Stimulated activated CD4-positive, alpha-beta T cell treated with anti-CD3 and anti-CD28 coated beads, Interleukin-1b, Interleukin-23, amount 100 ng/mL, for 1 hour (primary cell): ENCODE measurements at places on chromosomes 16 and 17.
A peak's percentile ranks its signal among the peaks of the same experiment; 100 is the strongest.

DNA sequence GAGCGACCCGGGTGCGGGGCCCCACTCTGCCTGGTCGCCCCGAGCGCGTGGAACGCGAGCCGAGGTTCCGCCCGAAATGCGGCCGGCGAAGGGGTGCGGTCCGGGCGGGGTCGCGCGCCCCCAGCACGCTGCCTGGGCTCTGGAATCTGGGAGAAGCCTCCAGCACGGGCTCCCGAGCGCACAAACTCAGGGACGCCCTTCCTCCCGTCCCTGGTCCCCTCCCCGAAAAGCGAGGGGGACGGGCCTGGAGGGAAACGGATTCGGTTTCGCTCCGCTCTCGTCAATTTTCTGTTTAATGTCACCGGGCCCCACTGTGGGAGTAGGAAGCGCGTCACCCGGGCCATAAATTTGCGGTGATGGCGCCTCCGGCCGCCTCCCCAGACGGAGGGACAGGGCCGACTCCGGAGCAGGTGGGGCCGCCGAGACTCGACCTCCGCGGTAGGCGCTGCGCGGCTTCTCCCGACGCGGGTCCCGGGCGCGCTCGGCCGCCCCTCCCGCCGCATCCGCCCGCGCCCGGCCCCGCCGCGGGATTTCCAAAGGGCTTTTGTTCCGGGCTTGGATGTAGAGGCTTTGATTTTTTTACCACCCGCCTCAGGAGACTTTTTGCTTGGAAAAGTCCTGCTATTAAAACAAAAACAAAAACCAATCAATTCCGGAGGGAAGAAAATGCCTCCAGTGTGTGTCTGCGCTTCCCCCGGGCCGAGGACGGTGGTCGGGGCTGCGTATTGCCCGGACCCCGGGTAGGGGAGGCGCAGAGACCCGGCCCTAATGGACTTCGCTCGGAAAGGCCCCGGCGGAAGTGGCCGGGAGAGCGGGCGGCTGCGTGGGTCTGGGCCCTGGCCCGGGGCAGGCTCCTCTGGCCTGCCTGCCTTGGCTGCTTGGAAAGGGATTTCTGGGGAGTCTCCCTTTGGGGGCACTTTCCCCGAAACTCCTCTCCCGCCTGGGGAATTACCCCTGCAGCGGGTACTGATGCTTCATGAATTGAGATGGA, 7.9 kb upstream of the BAHCC1 start:
- peak; percentile 32 for DNase-seq

- DNase-seq: no peak
Observed at GRCh38 chr17:40538019-40538935, 27.0 kb downstream of the CCR7 start.

GRCh38 chr16:79664407-79664806, 63.9 kb upstream of the MAF start:
- DNase-seq: no peak

DNA sequence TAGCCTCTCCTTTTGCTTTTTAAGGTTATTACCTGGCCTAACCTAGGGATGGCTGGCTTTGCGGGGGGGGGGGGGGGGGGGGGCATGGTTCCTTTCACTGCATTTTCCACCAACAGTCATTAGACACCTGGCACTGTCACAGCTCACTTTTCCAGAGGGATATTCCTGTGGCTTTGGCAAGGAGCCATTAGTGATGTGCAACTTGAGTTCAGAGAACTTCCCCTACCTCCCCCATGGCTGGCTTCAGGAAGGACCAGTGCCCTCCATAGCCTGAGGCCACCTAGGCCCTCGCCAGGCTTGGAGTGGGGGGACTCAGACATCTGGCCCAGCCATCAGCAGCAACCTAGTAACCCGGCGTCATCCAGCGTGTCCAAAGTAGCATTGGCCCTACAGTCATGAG, 234.6 kb downstream of the CPPED1 start:
- DNase-seq: no peak

GRCh38 chr16:58428621-58429542, 36.6 kb downstream of the GINS3 start:
- DNase-seq: no peak

GRCh38 chr16:57591086-57591869, 37.2 kb upstream of the ADGRG1 start:
- DNase-seq: no peak

- DNase-seq: no peak
Observed at GRCh38 chr16:35140293-35140986, 1681.0 kb downstream of the TP53TG3F start.

DNA sequence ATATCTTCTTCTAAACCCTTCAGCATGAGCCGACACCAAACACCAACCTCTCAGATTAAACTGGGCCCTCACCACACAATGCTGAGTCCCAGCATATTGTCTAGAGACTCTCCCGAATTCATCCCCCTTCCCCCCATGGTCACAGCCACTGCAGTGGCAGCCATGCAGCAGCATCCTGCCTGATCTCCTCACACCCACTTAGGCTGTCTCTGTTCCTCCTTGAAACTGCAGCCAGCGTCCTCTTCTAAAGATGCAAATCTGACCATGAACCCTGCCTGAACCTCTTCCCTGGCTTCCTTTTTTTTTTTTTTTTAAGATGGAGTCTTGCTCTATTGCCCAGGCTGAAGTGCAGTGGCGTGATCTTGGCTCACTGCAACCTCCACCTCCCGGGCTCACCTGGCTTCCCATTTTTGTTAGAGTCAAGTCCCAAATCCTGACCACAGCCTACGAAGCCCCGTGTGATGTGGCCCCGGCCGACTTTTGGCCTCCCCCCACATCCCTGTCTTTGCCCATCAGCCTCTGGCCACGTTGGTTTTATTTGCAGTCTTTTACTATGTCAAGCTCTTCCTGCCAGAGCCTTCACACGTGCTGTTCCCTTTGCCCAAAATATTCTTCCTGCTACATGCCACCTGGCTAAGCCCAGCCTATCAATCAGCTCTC, 2.8 kb downstream of the FA2H start:
- no peak for DNase-seq

DNA sequence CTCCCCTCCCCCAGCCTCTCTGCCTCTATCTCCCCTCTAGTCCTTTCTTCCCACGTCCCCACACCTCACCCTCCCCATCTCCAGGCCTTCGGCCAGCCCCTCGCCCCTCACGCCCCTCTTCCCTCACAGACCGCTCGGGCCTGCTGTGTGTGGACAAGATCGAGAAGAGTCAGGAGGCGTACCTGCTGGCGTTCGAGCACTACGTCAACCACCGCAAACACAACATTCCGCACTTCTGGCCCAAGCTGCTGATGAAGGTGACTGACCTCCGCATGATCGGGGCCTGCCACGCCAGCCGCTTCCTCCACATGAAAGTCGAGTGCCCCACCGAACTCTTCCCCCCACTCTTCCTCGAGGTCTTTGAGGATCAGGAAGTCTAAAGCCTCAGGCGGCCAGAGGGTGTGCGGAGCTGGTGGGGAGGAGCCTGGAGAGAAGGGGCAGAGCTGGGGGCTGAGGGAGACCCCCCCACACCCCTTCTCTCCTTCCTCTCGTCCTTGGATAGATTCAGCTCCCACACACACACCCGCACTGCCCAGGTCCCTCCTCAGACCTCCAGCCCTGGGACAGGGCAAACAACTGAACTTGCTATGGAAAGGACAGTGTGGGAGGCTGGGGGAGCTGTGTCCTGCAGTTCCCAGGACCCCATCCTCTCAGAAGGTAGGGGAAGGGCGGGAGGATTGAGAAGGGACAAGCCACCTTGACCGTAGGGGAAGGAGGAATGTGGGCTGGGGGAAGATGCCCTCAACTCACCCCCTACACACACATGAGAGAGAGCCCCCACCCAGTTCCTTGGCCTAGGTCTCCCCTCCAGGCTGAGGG, 11.1 kb downstream of the NR1D1 start:
- no peak for DNase-seq

GRCh38 chr17:57210224-57210553, 46.1 kb upstream of the MSI2 start:
- DNase-seq: no peak

DNA sequence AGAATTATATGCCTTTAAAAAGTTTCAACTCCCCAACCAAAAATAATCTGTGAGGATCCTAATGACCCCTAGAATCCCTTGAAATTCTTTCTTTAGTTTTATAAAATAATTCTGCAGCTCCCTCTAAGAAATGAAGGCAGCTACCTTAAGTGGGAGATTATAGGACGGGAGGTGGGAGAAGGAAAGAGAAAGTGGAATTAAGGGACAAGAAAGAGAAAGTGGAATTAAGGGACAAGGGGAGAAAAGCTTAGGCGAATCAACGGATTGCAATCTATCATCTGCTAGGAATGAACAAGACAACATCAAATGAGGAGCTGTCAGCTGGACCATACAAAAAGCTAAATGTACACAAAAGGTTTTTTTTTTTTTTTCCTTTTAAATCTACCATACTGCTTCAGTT, 262.0 kb downstream of the ZFHX3 start:
- no peak for DNase-seq

- no peak for DNase-seq
Observed at GRCh38 chr16:57579361-57579665, 36.9 kb downstream of the ADGRG5 start.

DNA sequence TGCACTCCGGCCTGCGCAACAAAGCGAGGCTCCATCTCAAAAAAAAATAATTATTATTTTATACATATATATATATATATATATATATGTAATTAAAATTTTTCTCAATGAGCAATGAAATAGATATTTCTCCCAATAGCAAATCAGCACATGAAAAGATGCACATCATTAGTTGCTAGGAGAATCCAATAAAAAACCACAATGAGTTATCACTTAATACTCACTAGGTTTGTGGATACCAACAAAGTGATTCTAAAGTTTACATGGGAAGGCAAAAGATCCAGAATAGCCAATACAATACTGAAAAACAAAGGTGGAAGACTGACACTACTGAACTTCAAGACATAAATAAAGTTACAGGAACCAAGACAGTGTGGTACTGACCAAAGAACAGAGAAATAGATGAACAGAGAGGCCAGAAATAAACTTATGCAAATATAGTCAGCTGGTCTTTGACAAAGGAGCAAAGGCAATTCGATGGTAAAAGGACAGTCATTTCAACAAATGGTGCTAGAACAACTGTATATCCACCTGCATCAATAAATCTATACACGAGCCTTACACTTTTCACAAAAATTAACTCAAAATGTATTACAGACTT, 13.6 kb downstream of the SMG6 start:
- no peak for DNase-seq

- DNase-seq: no peak
Observed at GRCh38 chr16:3454631-3455147, 11.2 kb downstream of the NAA60 start.

- no peak for DNase-seq
Observed at GRCh38 chr16:4381072-4381934, 9.7 kb downstream of the VASN start.

DNA sequence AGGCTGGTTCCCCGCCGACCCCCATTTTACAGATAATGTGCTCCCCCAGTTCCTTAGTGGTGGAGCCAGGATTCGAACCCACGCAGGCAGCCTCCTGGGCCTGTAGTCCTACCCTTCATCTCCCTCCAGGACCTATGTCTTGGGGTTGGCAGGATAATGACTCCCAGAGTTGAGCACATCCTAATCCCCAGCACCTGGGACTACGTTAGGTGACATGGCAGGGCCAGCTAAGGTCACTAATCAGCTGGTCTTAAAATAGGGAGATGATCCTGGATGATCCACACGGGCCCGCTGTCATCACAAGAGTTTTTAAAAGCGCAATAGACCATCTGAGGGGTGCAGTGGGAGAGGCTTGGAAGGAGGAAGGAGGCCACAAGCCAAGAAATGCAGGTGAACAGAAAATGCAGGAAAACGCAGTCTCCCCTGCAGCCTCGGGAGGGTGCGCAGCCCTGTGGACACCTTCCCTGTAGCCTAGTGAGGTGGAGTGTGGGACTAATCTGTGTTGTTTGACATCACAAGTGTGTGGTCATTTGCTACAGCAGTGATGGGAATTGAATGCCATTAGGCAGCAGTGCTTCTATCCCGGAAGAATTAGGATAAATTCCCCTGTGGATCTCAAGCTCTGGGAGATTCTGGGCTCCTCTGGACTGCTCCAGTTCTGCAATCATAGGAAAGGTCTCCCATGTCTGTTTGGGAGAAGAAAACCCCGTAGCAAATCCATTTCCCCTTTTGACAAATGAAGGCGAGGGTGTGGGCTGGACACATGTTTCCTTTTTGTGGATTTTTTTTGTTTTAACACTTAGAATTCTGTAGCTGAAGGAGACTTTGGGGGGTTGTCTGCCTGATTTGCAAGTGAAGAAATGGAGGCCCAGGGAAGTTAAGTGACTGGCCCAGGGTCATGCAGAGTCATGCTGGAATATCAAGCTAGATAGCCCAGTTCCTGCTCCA, 297.7 kb downstream of the SEC14L1 start:
- DNase-seq: no peak

DNA sequence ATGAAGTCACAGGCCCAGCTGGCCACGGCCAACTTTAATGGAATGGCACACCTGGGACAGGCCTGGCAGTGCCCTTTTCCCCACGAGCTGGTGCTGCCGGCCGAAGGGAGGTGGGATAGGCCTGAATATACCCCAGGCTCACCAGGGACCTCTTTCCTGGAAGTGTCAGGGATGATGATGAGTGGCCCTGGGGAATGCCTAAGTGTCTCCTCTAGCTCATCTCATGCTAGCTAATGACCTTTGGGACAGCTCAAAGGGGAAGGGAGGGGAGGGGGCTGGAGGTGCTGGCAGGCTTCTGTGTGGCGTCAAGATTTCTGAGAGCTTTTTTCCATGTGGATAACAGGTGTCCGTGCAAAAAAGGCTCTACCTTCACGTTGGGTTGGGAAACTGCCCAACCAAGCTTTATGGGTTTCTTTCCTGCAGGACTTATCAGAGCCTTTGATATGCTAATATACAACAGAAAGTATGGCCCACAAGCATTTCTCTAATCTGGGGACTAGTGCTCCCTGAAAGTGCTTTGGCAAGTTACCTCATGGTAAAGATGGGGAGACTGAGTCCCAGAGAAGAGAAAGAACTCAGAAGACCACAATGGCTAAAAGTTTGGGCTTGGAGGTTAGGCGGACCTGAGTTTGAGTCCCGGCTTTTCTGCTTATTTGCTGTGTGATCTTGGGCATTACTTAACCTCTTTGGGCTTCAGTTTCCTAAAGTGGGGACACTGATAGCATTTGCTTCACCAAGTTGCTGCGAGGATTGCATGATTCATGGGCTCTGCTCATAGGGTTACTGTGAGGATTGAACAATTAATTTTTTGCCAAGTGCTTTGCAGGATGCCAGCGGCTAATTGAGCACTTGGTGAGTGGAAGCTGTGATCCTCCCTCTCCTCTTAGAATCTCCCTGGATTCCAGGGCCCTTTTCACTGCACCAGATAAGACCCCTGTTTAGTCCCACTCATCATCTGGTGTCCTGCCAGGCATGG, 14.0 kb downstream of the ADGRG1 start:
- no peak for DNase-seq

- no peak for DNase-seq
Observed at GRCh38 chr17:79801156-79802038, 4.5 kb upstream of the CBX8 start.

DNA sequence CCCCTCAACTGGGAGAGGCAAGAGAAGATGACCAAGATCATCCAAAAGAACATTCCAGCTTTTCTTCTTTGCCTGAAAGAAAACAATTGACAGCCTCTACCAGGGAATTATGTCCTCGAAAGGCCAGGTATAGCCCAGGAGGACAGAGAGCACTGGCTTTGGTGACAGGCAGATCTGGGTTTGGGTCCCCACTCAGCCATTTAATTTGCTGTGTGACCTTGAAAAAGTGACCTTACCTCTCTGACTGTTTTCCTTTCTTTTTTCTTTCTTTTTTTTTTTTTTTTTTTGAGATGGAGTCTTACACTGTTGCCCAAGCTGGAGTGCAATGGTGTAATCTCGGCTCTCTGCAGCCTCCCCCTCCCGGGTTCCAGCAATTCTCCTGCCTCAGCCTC, 27.7 kb upstream of the KIFC3 start:
- no peak for DNase-seq
